NCI-H1105 (cell line): ENCODE measurements at places on chromosomes 11 and 22.
A peak's percentile ranks its signal among the peaks of the same experiment; 100 is the strongest.

DNA sequence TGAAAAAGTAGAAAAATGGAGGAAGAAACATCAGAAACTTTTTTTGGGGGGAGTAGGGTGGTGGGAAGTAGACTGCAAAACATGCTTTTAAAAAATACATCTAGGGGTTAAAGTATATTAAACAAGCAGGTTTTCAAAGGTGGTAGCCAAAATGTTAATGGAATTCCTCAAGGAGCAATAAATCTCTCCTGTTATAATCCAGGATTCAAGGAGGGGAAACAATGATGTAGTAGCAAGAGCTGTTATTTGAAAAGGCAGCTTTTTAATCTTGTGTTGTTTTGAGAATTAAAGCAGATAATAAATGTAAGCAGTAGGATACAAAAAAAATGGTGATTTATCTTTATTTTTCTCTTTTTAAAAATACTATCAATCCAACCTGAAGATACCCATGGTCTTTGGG is 736.5 kb upstream of the CCDC90B start:
- no peak for DNase-seq

GRCh38 chr11:131275580-131275979 is 94.8 kb upstream of the NTM start:
- DNase-seq = no peak

DNA sequence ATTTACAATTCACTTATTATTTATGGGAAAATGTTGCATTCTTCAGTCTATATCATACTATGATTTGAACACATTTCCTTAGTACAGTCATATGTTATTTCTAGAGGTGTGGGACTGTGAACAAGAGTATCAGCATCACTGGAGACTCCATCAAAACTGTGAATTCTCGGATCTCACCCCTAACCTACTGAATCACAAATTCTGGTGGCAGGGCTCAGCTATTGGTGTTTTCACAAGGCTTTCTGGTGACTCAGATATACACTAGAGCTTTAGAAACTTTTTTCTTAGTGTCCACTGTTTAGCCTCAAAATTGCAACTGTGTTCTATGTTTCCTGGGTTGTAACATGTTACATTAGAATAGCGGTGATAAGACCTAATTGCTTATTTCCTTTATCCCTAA is 352.9 kb upstream of the DDI1 start:
- no peak for DNase-seq

- peak; percentile 55 for DNase-seq
These were observed 765 bp downstream of the RCOR2 start for GRCh38 chr11:63915961-63916836.

GRCh38 chr11:8766988-8767374 is 84.4 kb downstream of the RPL27A start:
- DNase-seq = no peak

GRCh38 chr11:65870706-65871681 is 1.6 kb downstream of the EFEMP2 start:
- DNase-seq = no peak

DNA sequence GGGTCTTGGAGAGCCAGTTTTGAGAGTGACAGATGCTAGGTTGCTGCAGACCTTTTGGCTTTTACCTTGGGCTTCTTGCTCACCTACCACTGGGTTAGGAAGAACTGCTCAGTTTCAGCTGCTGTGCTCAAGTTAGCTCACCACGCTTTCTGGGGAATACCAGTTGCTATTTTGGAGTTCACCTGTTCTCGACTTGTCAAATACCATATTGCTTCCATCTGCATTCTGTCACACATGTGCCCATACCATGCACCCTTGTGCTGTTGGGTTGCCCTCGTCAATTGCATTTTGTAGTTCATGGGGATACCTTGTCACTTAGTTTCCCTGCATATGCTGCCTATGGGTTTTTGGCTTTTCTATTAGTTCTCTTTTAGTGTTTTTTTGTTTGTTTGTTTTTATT is 23.0 kb upstream of the BARX2 start:
- DNase-seq = no peak

DNA sequence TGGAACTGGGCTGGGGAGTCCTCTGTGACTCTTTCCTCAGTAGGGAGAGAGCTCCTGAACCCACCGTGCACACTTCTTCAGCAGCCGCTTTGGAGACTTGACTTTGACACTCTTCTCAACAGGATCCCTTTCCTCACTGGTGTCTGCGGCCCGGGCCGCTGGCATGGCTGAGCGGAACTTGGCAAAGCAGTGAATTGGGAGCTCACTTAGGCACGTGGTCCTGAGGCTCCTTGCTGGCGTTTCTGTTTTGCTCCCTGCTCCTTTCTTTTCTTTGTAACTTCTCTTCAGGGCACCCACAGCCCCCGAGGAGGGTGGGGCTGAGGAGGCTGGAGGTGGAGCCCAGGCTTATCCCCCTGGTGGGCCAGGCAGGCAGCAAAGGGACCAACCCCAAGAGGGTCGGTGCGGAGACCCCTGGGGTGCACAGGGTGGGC is 8.4 kb upstream of the KCNQ1OT1 start:
- DNase-seq = no peak

DNA sequence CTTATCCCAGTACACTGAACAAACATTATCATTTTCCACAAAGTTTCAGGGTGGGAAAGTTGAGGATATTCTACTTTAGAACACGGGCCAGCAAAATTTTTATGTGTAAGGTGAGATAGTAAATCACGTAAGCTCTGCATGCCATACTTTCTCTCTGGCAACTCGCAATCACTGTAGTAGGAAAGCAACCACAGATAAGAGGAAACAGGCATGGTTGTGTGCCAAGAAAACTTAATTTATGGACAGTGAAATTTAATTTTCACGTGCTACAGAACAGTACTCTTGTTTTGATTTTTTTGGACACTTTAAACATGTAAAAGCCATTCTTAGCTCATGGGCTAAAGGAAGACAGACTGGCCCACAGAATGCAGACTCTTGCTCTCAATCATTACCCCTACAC is 82.5 kb downstream of the LARGE1 start:
- DNase-seq = no peak

DNA sequence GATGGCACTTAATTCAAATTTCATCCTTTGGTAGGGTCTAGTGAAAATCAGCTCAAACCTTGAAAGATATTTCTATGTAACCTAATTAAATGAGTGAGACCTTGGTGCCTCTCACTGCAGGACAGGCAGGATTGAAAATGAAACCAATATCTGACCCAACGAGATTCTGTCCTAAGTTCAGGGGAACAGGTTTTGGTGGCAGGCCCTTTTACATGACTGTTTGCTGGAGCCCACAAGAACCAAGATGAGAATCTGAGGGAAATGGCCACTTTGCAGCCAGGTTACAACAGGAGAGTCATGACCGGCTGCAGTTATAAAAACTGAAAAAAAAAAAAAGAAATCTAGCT is 130.2 kb downstream of the TRIM44 start:
- no peak for DNase-seq

DNA sequence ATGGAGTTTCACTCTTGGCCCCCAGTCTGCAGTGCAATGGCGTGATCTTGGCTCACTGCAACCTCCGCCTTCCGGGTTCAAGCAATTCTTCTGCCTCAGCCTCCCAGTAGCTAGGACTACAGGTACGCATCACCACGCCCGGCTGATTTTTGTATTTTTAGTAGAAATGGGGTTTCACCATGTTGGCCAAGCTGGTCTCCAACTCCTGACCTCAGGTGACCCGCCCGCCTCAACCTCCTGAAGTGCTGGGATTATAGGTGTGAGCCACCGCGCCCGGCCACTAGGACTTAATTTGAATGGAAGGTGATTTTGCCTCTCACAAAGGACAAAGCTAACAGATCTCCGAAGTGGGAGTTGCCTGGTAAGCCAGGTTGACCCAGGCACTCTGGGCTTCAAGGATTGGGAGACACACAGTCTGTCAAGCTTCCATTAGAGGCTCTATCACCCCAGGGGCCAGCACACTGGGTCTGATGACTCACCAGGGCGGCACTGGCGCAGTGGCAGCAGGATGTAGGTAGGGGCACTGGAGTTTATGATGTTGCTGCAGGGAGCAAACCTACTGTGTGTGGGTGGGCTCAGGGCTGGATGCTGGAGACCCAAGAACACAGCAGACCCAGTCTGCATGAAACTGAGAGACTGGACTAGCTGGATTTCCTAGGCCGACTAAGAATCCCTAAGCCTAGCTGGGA is 17.8 kb upstream of the KCTD14 start:
- DNase-seq = no peak

DNA sequence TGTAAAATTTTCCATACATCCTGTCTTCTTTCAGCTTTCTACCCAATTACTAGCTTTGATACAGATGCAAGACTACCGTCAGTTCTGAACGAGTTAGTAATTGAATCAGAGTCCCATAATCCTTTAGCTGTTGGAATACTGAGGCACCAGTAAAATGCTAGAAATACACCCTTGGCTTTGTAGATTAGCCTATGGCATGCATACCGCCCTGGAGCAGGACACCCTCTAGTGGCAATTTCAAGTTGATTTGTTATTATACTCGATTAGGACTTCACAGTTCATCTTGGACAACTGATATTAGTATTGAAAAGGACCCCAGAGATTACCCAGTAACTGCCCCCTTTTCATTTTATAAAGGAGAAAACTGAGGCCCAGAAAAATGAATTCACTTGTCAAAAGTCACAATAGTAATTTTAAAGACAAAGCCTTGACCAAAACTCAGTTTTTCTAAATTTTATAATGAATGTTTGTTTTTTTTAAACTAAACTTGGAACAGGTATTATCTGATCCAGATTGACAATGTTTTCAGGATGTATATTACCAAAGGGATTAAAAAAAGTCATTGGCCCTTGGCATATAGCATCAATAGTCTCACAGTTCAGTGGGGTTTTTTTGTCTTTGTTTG is 72.6 kb downstream of the HIPK3 start:
- DNase-seq = peak; percentile 58

DNA sequence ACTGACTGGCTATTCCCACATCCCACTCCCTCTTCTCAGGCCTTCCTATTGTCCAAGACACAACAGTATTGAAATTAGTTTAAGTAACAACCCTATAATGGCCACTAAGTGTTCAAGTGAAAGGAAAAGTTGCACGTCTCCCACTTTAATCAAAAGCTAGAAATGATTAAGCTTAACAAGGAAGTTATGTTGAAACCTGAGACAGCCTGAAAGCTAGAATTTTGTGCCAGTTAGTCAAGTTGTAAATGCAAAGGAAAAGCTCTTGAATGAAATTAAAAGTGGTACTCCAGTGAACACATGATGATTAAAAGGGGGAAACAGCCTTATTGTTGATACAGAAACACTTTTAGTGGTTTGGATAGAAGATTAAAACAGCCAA is 332.7 kb downstream of the CASP12 start:
- no peak for DNase-seq

DNA sequence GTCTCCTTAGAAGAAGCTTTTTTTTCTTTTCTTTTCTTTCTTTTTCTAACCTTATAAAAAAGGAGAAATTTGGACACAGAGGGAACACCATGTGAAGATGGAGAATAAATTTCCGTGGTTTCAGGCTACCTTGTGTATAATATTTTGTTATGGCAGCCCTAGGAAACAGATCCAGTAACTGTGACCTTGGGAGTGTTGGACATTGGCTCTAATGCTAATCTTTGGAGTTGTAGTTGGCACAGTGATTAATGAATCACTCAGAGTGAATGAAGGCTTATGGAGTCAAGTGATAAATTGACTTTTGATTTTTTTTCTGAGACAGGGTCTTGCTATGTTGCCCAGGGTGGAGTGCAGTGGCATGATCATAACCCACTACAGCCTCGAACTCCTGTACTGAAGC is 15.5 kb upstream of the PHOX2A start:
- no peak for DNase-seq

- DNase-seq = no peak
These were observed 68.0 kb upstream of the PRDM11 start for GRCh38 chr11:45078236-45079074.

DNA sequence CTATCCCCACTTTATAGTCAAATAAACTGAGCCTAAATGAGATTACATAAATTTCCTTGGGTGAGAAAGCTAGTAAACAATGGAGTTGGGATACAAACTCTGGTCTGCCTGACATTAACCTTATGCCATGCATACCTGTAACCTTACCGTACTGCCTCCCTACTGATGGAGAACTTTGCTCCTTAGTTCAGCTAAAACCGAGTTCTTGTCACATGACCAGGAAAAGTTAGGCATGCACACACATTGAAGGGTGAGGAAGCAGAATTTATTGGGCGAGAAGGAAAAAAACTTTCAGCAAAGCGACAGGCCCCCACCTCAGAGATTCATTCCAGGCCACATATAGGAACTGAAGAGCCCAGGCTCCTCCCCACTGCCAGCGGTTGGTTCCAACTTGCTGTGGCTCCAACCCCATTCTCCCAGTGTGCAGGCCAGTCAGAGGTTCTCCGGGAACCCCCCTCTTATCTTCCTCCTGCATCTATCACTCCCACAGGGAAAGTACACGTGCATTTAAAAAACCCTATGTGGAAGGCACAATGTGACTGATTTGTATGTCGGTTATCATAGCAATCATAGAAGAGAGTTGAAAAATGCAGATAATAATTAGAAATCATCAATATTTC is 3.2 kb upstream of the PIWIL4 start:
- no peak for DNase-seq

GRCh38 chr11:69497221-69497787 is 15.8 kb downstream of the LINC01488 start:
- DNase-seq = no peak

- no peak for DNase-seq
These were observed 7.5 kb downstream of the HMBS start for GRCh38 chr11:119091966-119092879.

- no peak for DNase-seq
These were observed 64.5 kb downstream of the DDX10 start for GRCh38 chr11:108729227-108729871.

GRCh38 chr11:112932593-112932992 is 28.6 kb upstream of the NCAM1 start:
- DNase-seq = no peak
